ENCODE measurements at places on chromosomes 12 and 14.

- no peak for DNase-seq
Measured at GRCh38 chr12:64577046-64577445, 33.2 kb upstream of the RASSF3 start.

GRCh38 chr12:57491393-57492280 is 3.8 kb downstream of the MARS1 start:
- DNase-seq, result no peak

- peak; percentile 77 for DNase-seq
Measured at GRCh38 chr12:69527506-69528272, 57.5 kb downstream of the FRS2 start.

- no peak for DNase-seq
Measured at GRCh38 chr12:93402333-93403311, 24.9 kb downstream of the NUDT4 start.

GRCh38 chr12:113194971-113195391 is 9.5 kb downstream of the RITA1 start:
- peak; percentile 64 for DNase-seq

GRCh38 chr12:3122841-3123678 is 45.9 kb downstream of the TSPAN9 start:
- DNase-seq, result peak; percentile 82

DNA sequence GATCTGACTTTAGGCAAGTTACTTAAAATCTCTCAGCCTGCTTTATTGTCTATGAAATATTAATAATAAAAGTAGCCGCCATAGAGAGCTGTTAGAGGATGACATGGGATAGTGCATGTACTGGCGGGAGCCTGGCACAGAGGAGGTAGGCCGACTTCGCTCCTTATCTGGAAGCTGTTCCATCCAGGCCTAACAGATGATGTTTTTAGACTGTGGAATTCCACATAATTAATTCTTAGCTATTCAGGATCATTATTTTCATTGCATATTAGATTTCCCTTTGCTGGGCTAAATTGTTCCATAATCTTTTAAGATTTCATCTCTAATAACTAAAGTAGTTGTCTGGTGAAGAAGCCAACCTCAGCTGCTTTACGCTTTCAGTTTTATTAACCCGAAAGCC is 30.8 kb downstream of the CNTN1 start:
- no peak for DNase-seq

GRCh38 chr14:30389134-30389876 is 169.7 kb upstream of the G2E3 start:
- peak; percentile 19 for DNase-seq

- peak; percentile 42 for DNase-seq
Measured at GRCh38 chr12:64522807-64523206, 70.9 kb downstream of the TBK1 start.

DNA sequence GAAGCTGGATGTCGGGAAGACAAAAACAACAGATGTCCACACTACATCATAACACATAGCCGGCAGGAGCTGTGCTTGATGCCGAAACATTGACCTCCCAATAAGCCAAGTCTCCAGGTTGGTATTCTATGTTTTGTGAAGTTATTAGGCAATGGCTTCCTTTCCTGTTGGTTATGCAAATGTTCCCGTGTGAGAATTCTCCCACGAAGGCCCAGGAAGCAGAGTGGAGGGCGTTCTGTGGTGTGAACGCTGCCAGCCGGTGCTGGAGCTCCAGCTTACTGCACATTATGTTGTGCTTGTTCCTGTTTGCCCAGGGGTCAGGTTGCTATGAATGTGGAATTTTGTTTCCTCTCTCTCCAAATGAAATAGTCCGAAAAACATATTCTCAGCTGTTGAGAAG is 156.4 kb upstream of the HMGA2 start:
- DNase-seq, result no peak

- no peak for DNase-seq
Measured at GRCh38 chr12:31363416-31363809, 37.5 kb upstream of the SINHCAF start.

GRCh38 chr14:61462566-61463193 is 141.3 kb downstream of the PRKCH start:
- peak; percentile 73 for DNase-seq

DNA sequence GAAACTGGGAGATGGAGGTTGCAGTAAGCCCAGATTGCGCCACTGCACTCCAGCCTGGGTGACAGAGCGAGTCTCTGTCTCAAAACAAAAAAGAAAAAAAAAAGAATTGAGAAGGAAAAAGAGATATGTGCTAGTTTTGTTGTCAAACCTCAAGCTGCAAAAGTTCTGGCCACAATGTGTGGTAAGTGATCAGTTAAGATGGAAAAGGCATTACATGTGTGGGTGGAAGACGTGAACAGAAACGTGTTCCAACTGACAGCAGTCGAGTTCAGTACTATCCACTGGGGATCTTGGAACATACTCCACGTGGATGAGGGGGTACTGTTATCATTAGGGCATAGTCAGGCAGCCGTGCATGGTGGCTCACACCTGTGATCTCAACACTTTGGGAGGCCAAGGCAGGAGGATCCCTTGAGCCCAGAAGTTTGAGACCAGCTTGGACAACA is 17.3 kb downstream of the GPR68 start:
- no peak for DNase-seq

- DNase-seq, result no peak
Measured at GRCh38 chr12:55043542-55043941, 23.8 kb downstream of the NEUROD4 start.

GRCh38 chr12:591167-592023 is 71.8 kb downstream of the NINJ2 start:
- no peak for DNase-seq

DNA sequence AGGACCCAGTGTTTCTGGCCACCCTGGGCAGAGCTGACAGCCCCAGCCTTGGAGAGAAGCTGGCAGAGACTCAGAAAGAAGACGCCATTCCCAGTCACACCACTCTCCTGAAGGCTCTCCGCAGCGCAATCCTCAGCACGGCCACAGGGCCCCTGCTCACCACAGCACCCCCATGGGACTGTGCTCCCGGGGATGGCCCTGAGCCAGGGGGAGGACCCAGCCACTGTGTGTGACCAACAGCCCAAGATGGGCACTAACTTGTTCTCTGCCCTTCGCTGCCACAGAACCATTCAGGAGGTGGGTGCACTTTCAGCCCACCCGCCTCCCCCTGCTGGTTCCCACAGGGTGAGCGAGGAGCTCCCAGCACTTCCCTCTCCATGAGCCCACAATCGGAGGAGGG is 57.1 kb downstream of the CCNK start:
- no peak for DNase-seq

DNA sequence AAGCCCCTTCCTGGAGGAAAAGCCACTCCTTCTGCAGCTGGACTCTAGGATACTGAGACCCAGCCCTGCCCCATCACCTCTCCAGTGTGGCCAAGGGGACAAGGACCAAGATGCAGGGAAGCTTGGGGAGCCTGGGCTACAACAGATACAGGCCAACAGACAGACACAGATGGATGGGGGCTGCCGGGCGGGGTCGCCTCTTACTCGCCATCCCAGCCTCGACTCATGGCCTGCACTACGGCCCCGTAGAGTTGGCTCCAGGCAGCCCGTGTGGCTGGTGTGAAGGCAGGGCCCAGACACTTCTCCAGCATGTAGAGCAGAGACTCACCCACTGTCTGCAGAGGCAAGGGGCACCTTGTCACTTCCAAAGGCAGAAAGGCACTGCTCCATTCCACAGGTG is 4.7 kb downstream of the NGB start:
- no peak for DNase-seq

DNA sequence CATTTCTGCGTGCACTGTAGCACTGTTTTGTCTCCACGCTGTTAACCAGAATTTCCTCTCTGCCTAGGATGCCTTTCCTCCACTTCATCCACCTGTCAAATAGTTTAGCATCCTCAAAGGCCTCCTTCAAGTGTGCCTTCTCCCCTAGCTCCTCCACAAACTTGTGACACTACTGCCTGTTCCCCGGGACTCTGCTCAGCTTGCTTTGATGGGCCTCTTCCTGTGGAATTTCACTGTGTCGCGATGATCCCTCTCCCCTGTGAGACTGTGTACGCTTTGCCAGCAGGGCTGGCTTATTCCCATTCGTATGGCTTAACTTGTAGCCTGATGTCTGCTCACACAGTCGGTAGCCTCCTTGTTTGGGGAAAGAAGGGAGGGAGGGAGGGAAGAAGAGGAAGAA is 426.8 kb downstream of the VRK1 start:
- no peak for DNase-seq

DNA sequence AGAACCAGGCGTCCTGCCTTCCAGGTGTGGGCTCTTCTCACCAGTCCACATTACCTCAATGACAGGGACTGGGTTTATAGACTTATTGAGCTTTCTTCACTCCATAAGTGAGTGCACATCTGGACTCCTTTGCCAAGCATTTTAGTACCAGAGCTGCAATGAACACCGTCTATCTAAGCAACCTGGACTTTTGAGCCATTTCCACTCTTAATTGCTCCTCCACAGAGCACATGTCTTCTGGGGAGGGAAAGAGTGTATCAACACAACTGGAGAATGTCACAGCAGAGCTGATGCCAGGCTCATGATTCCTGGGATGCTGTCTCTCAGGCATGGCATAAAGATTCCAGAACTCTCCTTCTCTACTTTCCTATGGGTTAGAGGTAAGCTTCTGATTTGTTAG is 43.0 kb upstream of the BDKRB2 start:
- no peak for DNase-seq

GRCh38 chr14:59067127-59067894 is 121.2 kb upstream of the DAAM1 start:
- DNase-seq, result no peak

Data from adipocyte (in vitro differentiated cells).